ENCODE measurements at places on chromosomes 7 and 10.

GRCh38 chr7:28054531-28055160 lies 125.9 kb downstream of the JAZF1 start:
- no peak for DNase-seq

DNA sequence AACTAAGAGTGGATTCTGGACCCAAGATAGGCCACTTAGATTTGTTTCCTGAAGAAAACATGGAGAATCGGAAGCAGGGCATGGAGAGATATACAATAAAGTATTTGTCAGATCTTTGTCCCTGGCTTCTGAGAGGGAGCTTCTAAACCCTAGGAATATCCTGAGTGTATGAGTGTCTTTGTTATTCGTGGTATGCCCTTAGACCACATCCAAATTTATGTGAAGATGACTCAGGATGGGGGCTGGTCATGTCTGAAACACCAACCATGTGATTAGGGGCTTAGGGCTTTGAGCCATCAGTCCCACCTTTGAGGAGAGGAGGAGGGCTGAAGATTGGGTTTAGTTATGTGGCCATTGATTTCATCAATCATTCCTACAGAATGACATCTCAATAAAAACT lies 69.7 kb upstream of the PLPP4 start:
- peak; percentile 19 for DNase-seq

- no peak for DNase-seq
Observed at GRCh38 chr10:88027570-88027969, 164.1 kb downstream of the PTEN start.

GRCh38 chr10:16505161-16505560 lies 16.5 kb downstream of the C1QL3 start:
- no peak for DNase-seq

DNA sequence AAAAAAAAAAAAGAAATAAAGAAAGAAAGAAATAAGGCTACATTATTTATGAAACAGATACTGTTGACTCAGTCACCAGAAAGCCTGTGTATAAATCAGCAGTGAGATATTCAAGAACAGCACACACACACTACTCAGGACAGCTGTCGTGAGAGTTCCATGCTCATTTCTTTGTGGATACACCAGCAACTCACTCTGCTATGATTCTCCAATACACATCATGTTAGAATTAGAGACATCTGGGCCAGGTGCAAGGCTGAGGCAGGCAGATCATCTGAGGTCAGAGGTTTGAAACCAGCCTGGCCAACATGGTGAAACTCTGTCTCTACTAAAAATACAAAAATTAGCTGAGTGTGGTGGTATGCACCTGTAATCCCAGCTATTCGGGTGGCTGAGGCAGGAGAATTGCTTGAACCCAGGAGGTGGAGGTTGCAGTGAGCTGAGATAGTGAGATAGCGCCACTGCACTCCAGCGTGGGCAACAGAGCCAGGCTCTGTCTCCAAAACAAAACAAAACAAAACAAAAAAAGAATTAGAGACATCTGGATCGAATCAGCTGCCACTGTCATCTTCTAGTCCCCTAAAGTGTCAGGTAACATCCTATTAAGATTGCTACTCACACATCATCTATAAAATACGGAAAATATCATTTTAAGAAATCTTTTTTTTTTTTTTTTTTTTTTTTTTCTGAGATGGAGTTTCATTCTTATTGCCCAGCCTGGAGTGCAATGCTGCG lies 11.2 kb upstream of the NUPR2 start:
- no peak for DNase-seq

DNA sequence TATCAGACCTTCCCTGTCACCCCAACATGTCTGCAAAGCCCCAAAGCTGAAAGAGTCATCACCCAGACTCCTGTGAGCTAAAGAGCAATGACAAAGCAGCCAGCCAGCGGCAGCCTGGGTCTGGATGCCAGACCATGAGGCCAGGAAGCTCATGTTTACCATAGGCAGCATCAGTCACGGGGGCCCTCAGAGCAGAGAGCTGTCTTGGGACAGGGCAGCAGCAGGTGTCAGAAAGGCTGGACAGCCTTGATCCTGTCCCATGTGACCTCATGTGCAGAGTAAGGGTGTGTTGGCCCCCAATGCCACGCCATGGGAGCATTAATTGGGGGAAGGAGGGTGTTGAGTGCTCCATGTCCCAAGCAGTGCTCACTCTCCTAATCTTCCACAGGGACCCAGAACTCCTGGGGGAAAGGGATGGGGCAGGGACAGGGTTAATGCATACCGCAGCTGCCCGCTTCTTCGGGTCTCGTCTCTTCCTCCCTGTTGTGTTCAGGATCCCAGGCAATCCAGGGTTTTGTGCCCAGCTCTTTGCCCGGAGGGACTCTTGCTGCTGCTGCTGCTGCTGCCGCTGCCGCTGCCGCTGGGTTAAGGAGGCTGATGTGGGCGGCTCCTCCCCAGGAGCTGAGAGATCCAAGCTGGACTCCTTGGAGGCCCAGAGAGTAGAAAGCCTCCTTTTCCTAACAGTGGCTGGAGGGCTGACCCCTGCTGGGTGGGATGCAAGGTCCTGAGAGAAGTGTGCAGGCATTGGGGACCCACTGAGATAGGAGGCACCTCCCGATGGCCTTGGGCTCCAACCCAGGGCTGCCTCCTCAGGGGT lies 7.1 kb downstream of the CCDC201 start:
- DNase-seq: no peak

DNA sequence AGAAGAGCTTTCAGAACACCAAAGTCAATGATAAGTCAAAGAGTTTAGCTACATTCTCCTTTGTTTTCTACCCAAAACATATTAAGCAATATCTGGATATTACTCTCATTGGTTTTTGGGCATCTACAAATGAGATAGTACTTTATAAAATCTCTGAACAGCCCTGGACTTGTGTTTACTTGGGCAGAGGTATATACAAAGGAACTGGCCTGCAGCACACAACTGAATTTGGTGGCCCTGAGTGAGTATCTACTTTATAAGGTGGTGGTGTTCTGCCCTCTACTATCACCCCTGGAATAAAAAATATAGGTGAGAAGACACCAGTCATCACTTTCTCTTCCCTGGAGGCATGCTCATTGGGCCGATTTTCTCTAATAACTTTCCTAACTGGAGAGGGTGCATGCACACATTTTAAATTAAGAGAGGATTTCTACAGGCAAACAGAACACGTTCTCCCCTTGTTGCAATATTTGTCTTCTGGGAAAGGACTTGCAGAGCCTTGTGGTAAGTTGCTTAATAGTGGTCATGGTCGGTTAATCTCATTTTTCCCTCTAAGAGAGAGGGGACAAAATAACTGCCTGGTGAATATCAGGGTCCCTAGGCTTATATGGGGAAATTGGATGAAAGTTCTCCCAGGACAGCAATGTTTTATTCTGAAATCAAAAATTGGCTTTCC lies 41.1 kb downstream of the OTUD1 start:
- DNase-seq: no peak

- no peak for DNase-seq
Observed at GRCh38 chr10:26410356-26410755, 27.8 kb upstream of the APBB1IP start.

- no peak for DNase-seq
Observed at GRCh38 chr7:155295511-155295910, 2.2 kb upstream of the INSIG1 start.

- no peak for DNase-seq
Observed at GRCh38 chr7:132179080-132179430, 397.2 kb downstream of the PLXNA4 start.

GRCh38 chr7:154912871-154913637 lies 89.9 kb downstream of the PAXIP1 start:
- no peak for DNase-seq

DNA sequence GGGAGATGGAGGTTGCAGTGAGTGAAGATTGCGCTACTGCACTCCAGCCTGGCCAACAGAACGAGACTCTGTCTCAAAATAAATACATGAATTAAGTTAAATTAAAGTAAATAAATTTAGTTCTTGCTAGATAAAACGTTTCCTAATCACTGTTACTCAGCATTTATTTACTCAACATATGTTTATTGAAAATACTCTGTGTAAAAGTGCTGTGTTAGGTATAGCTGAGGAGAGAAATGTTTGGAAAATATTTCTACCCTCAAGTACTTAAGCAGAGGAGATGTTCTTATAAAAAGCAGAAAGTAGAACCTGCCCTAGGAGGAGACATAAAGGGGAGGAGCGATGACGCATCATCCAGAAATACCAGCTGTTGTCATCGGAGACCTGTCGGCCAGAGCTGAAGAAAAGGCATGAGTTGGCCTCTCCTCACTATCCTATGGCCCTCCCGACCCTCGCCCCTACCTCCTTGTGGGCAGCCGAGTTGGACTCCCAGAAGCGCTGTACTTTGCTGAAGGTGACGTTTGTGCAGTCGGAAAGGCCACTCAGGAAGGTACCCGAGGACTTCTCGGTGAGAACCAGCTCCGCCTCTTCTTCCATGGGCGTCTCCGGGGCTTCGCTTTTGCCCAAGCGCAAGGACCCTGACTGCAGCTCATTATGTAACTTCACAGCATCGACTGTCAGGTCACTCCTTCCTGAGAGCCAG lies 1.1 kb downstream of the RRP12 start:
- DNase-seq: no peak

DNA sequence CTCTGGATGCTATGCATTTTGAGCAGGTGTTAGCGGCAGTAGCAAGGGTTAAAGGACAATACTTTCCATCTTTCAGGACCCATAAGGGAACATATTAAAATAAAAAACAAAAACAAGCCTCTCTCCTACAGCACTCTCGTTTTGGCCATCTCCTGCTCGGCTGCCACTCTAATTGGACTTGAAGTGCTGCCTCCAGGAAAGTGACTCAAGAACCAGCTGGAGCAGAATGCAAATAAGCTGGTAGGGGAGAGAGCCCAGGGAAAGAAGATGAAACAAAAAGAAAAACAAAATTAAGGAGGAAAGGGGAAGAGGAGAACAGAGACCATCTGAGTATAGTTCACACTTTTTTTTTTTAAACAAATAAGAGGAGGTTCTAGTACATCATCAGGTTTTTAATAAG lies 65.6 kb downstream of the HBP1 start:
- DNase-seq: no peak

DNA sequence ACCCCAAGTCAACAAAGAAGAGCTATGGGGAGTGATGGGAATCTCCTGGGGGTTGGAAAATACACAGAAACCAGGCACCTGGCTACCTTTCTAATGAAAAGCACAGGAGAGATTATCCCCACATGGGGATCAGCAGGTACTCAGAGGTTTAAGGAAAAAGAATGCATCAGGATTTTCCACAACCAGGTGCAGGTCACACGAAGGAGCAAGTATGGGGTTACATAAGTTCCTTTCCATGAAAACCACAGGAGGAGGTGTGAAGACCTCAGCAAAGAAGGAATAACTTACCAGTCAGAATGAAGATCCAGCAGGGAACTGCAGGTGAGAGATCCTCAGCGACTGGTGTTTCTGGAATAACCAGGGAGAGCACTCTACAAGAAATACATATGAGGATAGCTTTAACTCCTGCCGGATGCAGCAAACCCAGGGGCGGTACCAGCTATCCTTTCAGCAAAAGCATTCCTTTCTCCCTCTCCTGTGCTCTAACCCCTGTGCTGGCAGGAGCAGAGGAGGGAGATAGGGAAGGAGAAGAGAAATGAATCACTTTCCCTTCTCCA lies 116.7 kb upstream of the TMEM106B start:
- no peak for DNase-seq

DNA sequence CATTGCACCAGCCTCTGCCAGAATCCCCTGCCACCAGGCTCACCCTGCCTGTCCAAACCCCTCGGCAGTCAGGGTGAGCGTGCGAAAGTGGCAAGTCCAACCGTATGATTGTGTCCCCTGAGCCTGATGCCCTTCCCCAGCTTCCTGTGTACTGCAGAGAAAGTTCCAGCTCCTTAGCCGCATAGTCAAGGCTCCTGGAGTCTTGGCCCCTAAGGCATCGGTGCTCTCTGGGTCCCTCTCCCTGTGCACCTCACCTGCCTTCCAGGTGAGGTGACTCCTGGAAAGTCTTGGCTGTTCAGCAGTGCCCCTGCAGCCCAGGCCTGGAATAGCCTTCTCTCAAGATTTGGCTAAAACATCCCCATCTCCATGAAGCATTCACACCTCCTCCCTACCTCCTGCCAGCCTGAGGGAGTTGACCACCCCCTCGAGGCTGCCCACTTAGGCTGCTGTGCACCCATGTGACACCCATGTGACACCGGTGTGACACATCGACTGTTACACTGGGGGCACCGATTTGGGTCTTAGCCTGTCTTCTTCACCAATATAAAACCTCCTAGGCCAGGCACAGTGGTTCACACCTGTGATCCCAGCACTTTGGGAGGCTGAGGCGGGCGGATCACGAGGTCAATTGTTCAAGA lies 56.1 kb upstream of the ELN start:
- DNase-seq: no peak

- no peak for DNase-seq
Observed at GRCh38 chr10:14476006-14476405, 145.3 kb upstream of the FRMD4A start.

DNA sequence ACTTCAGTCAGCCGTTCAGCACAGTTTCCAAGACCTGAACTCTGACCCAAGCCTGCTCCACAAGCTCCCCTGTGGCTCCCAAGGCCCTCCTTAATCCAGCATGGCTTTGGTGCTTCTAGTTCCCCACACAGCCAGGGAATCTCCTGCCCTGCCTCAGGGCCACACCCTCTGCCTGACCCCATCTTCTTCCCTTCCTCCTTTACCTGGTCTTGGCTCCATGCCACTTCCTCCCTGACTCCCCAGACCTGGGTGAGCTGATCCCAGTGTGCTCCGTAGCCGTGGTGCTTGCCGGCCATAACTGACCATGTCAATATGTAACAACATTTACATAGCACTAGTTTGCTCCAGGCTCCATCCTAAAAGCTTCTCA lies 20.0 kb downstream of the TMEM273 start:
- no peak for DNase-seq

GRCh38 chr10:99993701-99994689 lies 15.8 kb downstream of the DNMBP start:
- peak; percentile 96 for DNase-seq

GRCh38 chr10:63702092-63702491 lies 180.9 kb downstream of the REEP3 start:
- no peak for DNase-seq

DNA sequence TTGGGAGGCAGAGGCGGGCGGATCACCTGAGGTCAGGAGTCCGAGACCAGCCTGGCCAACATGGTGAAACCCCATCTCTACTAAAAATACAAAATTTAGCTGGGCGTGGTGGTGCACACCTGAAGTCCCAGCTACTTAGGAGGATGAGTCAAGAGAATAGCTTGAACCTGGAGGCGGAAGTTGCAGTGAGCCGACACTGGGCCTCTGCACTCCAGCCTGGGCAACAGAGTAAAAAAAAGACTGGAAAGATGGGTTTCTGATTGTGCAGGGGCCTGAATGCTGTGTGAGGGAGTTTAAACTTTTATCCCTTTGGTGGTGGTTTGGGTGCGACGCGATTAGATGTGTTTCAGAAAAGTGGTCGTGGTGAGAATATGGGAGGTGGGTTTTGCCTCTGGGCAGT lies 1.8 kb downstream of the CHST12 start:
- no peak for DNase-seq

DNA sequence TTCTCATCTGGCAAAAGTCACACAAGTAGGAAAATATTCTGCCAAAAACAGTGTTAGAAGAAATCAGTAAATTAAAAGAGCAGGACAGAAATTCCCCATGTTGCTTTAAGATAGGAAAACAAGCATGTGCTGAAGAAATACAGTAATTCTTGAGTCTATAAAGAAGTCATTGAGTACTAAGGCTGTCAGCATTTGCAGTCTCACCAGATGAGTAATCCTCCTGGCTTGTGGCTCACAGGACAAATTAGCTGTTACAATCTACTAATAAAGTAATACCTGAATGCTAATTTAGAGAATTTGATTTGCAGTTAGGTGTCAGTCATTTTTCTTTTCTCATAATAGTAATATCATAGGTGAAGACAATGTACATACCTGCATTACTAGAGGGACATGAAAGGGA lies 1158.9 kb upstream of the CELF2 start:
- DNase-seq: peak; percentile 12

- DNase-seq: no peak
Observed at GRCh38 chr10:34689053-34689452, 126.0 kb downstream of the PARD3 start.

- no peak for DNase-seq
Observed at GRCh38 chr10:12073526-12073925, 4.8 kb downstream of the DHTKD1 start.

All from skeletal muscle cell (primary cell).